ENCODE measurements at places on chromosomes 11 and 22.
A peak's percentile ranks its signal among the peaks of the same experiment; 100 is the strongest.

- DNase-seq: no peak
Observed at GRCh38 chr11:116053548-116053919, 549.3 kb upstream of the CADM1 start.

- DNase-seq: no peak
Observed at GRCh38 chr11:64430645-64431044, 71.7 kb downstream of the RPS6KA4 start.

DNA sequence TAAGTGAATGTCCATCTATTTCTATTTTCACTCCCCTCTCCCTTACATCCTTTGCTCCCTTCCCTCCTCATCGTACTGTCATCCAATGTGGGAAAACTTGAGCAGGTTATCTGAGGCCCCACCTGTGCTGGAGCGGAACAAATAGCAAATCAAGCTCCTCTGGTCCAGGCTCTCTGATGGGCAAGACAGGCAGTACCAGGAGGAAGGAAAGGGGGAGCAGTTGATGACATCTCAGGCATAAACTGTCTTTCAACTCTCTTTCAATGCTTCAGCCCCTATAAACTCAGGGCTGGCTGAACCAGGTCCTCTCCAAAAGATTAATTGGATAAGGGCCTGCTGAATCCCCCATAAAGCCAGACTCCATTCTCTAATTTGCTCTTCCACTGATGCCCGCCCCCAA is 1.5 kb upstream of the CCKBR start:
- no peak for DNase-seq

- no peak for DNase-seq
Observed at GRCh38 chr11:89487016-89487415, 4.2 kb downstream of the NOX4 start.

- no peak for DNase-seq
Observed at GRCh38 chr11:13984616-13985450, 22.3 kb downstream of the SPON1 start.

- no peak for DNase-seq
Observed at GRCh38 chr11:122509899-122510298, 145.6 kb upstream of the UBASH3B start.

DNA sequence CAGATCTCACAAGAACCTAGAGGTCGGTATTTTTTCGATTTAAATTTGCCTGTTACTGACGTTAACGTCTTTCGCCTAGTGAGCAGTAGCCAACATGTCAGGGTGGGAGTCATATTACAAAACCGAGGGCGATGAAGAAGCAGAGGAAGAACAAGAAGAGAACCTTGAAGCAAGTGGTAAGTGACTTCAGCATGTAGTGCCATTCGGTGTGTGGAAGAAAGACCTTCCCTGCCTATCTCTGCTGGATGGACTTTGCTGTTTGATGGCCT is 750 bp downstream of the XRCC6 start:
- no peak for DNase-seq

GRCh38 chr11:8105133-8105532 is 24.1 kb downstream of the TUB start:
- DNase-seq: no peak

DNA sequence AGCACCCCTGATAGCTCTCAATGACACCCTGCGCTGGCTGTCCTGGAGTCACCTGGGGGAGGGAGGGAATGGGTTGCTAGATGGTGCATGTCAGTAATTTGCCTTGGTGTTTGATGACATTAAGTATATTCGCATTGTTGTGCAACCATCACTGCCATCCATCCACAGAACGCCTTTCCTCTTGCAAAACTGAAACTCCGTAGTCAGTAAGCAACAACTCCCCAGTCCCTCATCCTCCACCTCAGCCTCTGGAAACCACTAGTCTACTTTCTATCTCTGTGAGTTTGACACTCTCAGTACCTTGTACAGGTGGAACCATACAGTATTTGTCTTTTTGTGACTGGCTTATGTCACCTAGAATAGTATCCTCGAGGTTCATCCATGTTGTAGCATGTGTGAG is 62.6 kb downstream of the PKNOX2 start:
- DNase-seq: no peak

GRCh38 chr22:18974477-18975180 is 38.5 kb upstream of the PRODH start:
- DNase-seq: no peak

DNA sequence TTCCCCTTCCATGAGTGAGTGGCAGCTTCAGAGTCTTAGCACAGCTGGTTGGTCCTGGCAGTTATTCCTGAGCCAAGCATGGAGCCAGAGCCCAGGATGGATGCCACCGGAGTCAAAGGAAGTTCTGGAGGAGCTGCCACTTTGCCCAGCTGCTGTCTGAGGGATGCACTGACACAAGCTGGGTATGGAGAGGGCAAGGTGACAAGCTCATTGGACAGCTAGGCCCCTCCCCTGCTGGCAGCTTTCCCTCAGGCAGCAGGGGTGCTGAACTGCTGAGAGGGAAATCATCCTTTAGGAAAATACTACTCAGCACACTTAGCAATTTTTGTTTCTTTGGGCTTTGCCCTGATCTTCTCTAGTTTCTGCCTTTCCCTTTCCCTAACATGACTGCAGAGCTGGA is 99.3 kb upstream of the SESN3 start:
- DNase-seq: no peak

- DNase-seq: no peak
Observed at GRCh38 chr22:45190202-45190872, 26.6 kb downstream of the NUP50 start.

DNA sequence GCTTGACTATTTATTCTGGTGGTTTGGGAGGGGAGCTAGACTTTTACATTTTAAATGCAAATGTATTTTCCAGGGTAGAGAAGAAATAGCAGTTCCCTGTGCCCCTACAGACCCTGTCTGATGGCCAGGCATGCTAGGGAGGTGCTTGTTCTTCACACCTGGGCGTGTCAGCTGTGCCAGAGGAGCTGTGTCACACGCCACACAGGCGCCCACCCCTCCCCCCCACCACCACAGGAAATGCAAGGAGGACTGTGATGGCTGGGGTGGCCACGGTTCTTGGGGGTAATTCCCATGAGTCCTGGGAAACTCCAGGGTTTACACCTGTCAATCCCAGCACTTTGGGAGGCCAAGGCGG is 82.2 kb downstream of the FLI1 start:
- no peak for DNase-seq

GRCh38 chr11:23123753-23124152 is 263.5 kb upstream of the CCDC179 start:
- DNase-seq: no peak

DNA sequence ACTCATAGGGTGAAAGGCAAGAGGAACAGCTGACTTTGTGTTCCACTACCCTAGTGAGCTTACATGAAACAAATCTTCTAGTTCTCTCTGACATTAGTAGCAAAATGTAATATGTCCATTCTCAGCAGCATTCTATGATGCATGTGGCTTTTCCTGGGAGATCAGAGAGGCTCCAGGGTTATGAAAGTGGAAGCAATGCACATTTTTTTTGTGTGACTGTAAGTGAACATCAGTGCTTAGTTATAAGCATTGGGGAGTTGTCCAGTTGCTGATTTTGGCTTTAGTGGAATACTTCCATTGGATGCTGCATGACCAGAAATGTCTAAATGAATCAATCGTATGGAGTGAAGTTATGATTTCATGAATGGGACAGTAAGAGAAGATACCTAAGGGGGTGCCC is 255.9 kb downstream of the FAT3 start:
- DNase-seq: no peak

- DNase-seq: no peak
Observed at GRCh38 chr11:117495357-117495756, 167.7 kb downstream of the CEP164 start.

- DNase-seq: no peak
Observed at GRCh38 chr11:95799546-95799945, 9.2 kb downstream of the CEP57 start.

- no peak for DNase-seq
Observed at GRCh38 chr11:122797651-122798050, 40.6 kb upstream of the CRTAM start.

DNA sequence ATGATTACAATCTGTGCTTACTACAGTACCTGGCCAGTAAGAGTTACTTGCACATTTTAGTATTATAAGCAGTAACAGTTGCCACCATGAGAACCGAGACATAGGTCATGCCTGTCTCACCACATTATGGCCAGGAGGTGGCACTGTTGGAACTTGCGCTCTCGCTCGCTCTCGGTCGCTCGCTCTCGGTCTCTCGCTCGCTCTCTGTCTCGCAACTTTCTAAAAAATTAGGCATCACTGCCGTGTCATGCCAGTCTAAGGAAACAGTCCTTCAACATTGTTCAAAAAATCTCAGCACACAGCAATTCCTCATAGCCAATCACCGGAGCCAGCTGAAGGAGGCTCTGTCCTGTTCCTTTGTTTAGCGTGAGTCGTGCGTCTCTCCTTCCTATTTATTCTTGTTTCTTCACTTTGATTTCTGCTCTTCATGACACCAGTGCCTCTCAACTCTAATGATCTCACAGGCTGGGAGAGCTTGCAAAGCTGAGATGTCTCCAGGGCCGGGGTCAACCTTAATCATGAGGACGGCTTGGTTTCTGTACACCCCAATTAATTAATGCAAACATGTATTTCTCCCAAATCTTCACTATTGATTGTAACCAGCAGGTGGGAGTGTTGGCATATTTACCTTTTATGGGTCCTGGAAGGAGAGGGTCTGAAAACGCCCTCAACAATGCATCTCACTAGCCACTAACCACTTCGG is 6.3 kb upstream of the ADAMTS8 start:
- DNase-seq: peak; percentile 44
